AG10803 (cell line): ENCODE measurements at places on chromosomes 16 and 17.

GRCh38 chr16:26316683-26317464 lies 625.1 kb downstream of the HS3ST4 start:
- DNase-seq = no peak

DNA sequence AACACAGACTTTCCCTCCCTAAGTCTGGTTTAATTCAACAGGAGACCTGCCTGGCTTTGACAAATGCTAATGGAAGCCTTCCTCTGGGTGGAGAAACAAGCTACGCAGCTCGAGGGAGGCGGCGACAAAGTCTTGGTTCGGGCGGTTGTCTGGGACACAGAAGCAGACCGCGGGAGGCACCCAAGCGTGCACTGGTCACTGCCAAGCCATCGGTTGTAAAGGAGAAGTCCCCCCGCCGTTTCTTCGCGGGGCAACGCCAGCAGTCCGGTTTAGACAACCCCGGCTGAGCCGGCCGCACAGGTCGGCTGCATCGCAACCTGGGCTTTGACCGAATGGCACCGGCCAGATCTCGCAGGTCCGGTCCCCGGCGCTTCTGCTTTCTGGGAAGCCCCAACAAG lies 586 bp downstream of the GLYR1 start:
- peak; percentile 56 for DNase-seq

DNA sequence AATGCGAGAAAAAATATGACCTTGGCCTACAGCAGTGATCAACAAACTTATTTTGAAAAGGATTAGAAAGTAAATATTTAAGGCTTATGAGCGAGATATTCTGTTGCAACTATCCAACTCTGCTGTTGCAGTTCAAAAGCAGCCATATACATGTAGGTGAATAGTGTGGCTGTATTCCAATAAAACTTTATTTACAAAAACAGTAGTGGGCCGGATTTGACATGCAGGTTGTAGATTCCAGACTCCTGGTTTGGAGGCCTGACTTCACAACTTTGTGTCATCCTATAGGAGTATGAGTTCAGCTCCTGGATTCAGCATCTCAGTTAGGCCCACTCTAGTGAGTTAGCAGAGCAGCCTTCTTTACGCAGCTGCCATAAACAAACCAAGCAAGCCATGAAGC lies 386.3 kb downstream of the CDH13 start:
- no peak for DNase-seq

GRCh38 chr17:38536661-38537060 lies 69.1 kb downstream of the SRCIN1 start:
- no peak for DNase-seq

DNA sequence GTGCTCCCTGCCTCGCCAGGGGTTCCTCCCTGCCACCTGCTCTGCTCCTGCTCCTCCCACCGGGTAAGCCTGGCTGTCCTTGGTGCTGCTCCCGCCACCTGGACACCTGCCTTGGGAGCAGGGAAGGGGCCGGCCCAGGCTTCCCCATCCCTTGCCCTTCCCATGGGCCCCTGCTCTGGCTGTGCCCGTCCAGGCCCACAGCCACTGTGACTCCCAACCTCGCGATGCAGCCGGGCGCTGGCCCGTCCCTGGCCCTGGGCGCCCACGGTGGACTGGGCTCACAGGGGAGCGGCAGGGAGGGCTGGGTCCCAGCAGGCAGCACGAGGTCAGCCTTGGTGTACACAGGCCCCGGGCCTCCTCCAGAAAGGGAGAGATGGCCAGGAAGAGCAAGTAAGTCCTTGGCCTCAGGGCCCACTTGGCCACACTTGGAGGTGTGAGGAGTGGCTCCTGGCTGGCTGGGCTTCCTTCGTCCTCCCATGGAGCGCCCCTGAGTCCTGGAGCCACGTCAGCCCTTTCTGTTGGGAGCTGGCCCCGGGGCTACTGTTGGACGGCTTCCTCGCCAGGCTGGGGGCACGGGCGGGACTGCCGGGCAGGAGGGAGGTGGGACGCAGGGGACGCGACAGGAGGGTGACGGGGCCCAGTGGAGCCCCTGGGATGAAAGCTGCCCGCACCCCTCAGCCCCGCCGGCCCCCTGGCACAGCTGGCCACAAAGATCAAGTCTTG lies 15.3 kb downstream of the ENGASE start:
- no peak for DNase-seq

GRCh38 chr17:18300725-18301480 lies 13.9 kb downstream of the TOP3A start:
- DNase-seq = no peak

DNA sequence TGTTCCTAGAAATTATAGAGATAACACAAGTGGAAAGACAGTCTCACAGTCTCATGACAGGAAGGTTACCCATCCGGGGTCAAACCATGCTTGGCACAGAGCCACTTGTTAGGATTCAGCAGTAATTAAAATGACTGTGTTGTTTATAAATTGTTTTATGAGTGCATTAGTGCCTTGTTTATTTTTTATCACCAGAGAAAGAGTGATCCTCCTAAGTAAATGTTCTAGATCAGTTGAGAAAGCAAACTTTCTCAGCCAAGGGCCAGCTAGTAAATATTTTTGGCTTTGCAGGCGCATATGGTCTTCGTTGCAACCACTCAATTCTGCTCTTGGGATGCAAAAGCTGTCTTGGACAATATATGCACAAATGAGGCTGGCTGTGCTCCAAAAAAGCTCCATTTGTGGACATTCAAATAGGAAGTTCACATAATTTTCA lies 253.9 kb upstream of the CACNG5 start:
- DNase-seq = peak; percentile 58

GRCh38 chr17:44793885-44794842 lies 35.4 kb downstream of the ADAM11 start:
- DNase-seq = no peak

DNA sequence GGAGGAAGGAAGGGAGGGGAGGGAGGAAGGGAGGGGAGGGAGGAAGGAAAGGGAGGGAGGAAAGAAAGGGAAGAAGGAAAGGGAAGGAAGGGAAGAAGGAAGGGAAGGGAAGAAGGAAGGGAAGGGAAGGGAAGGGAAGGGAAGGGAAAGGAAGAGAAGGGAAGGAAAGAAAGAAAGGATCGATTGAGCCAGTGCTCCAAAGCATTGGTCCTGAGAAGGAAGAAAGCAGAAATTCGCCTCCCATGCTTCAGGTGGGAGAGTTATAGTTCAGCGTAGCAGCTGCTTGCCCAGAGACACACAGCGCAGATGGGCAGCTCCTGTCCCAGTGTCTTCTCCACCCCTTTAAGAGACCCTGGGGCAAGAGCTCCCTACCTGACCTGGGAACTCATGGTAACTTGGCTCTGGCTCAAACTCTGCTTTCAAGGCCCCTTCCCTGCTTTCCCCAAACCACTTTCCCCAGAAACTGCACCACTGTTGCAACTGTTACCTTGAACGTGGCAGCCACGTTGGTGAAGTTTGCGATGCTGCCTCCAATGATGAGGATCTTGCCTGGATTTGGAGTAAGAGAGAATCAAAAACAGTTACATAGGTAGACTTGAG lies 14.4 kb downstream of the ACLY start:
- no peak for DNase-seq

DNA sequence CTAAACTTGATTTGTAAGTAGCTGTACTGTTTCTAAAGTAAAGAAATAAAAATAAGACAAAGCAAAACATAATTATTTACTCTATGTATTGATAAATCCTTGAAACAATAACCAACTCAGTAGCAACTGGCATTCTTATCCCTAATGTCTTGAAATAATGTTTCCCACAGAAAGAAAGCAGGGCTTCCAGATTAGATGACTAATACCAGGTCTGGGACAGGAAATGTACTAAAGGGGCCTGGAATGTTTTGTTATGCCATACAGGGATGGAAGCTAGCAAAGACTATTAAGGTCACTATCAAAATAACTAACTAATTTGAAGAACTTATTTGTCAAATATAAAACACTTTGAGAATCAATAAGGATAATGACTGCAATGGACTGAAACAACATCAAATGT lies 82.1 kb downstream of the CFDP1 start:
- peak; percentile 77 for DNase-seq

DNA sequence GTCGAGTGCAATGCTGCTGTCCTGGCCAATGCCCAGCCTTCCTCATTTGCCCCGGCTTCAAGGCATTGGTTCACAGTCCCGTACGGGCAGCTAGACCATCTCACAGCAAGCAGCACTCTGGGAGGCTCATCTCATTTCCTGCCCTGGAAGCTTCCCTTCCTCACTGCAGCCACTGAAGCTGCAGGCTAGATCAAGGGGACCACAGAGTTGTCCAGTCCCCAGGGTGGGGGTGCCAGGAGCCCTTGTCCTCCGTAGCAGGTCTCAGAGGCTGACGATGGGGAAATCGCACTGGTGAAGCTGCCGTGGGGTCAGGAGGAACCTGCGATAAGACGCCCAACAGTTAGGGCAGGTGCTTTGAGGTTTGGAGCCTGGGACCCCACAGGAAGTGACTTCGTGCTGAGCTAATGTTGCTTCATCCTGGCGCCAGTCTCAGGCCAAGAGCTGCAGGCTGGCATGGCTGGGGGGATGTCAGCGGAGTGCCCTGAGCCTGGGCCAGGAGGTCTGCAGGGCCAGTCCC lies at the start of gene SPNS3:
Gene SPNS3 (plus strand): TSS at position 426 of the 517 bp plus-strand sequence. CDS start 28 bp downstream, at position 454.
- no peak for DNase-seq

DNA sequence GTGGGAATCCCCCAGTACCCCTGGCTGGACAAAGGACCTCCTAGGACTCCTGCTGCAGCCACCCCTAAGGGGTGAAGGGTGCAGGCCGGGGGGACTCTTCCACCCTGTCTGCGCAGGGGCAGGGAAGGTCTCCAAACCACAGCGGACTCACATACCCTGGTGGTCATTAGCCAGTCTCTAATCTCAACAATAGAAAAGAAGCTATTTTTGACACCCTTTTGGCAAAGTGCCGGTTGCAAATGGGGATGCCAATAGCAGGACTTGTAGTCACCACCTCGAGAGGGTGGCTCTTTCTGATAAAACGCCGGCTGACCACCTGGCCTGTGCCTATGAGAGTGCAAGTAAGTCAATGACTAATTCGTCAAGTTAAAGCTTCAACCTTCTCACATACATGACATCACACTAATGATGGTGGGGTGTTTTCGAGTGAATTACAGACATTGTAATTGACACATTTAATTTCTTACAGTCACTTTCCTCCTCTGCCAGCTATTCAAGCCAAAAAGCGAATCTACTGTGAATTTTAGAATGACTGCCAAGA lies 23.1 kb upstream of the DNAH17 start:
- DNase-seq = peak; percentile 37
